ENCODE measurements at places on chromosomes 1 and 21.

GRCh38 chr1:111998332-111998731 is 8.9 kb upstream of the KCND3 start:
- no peak for DNase-seq

DNA sequence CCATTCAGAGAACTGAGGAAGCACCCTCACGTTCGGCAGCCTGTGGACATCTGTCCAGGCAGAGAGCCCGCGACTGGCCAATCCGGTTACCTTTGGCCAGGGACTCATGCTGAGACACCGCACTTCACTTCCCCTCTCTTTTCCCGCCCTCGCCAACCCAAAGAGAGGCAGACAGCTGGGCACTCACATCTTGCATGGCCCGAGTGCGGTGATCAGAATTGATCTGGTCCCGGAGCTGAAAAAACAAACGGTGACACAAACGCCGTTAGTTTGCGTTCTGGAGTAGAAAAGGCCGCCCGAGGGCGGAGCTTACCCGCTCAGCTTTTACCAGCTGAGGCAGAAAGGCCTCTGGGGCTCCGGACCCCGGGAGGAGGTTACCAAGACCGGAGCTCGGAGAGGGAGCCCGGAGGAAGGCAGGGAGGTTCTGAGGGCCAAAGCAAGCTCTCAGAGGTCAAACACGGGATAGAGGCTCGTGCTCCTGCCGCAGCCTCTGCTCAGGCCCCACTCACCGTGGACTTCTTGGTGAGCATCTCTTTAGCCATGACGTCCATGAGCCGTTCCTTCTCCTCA is 376 bp downstream of the SF3A3 start:
- DNase-seq: no peak

DNA sequence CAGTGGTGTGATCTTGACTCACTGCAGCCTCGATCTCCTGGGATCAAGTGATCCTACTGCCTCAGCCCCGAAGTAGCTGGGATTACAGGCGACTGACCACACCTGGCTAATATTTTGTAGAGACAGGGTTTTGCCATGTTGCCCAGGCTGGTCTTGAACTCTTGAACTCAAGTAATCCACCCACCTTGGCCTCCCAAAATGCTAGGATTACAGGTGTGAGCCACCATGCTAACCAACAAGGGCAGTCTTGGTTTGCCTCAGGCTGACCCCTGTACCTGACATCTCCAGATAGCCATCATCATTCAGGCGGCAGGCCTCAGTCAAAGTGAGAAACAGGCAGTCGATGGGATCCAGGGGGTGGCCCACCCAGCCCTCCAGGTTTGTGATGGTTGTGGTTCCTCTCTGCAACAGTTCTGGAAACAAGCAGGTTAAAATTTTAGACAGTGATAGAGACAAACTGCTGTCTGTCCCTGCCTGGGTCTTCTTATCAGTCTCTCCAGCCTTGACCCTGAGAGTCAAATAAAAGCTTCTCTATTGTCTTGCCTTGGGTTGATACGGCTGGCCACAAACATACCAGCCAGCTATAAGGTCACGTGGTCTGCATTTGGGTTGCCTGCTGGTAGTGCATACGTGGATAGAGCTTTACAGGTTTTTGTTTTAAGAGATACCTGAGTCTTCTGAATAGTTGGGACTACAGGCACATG is 26.8 kb downstream of the UROD start:
- DNase-seq: no peak

DNA sequence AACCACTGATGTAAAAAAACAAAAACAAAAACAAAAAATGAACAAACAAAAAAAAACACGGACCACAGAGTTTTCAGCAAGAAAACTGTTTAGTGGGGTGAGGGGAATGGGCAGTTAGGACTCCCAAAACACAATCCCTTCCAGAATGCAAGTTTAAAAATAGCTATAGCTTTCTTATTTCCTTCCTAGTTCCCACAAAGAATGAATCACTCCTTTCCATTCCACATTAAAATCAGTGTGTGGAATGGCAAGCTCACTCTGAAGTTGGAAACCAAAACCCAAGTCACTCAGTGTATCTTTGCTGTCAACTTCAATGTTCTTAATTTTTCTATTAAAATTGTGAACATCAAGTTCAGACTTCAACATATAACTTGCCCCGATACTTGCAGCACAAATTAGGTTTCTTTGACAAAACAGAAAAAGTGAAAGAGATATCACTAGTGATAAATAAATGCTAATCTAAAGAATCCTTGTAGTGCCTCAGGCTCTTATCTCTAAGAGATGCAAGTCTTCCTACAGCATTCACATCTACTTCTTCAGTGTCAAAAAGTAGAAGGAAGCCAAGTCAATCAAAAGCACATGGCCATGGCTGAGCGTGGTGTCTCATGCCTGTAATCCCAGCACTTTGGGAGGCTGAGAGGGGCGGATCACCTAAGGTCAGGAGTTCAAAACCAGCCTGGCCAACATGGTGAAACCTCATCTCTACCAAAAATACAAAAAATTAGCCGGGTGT is 45.5 kb downstream of the TOR3A start:
- no peak for DNase-seq

DNA sequence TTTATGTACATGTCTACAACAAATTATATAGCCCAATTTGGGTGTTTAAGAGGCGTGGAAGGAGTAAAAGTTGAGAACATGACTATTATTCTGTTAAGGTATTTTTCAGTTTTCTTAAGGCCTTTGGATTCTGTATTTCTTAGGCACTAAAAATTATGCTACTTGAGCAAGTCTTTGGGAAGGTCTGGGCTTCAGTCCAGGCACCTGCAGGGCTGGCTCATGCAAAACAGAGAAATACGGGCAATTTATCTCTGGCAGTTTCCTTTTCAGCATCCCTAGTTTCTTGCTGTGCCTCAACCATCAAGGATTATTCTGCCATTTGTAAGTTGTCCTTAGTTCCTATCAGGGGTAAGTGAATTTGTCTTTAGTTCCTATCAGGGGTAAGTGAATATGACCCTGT is 358.8 kb upstream of the B3GALT2 start:
- no peak for DNase-seq

GRCh38 chr1:175865041-175865766 is 121.8 kb upstream of the TNR start:
- DNase-seq: no peak

- no peak for DNase-seq
Observed at GRCh38 chr1:78790174-78790573, 140.5 kb downstream of the IFI44 start.

- no peak for DNase-seq
Observed at GRCh38 chr1:227042292-227042691, 102.2 kb downstream of the COQ8A start.

GRCh38 chr1:109762039-109762585 is 1.6 kb downstream of the EPS8L3 start:
- no peak for DNase-seq

GRCh38 chr21:14672466-14672865 is 126.4 kb upstream of the SAMSN1 start:
- no peak for DNase-seq

DNA sequence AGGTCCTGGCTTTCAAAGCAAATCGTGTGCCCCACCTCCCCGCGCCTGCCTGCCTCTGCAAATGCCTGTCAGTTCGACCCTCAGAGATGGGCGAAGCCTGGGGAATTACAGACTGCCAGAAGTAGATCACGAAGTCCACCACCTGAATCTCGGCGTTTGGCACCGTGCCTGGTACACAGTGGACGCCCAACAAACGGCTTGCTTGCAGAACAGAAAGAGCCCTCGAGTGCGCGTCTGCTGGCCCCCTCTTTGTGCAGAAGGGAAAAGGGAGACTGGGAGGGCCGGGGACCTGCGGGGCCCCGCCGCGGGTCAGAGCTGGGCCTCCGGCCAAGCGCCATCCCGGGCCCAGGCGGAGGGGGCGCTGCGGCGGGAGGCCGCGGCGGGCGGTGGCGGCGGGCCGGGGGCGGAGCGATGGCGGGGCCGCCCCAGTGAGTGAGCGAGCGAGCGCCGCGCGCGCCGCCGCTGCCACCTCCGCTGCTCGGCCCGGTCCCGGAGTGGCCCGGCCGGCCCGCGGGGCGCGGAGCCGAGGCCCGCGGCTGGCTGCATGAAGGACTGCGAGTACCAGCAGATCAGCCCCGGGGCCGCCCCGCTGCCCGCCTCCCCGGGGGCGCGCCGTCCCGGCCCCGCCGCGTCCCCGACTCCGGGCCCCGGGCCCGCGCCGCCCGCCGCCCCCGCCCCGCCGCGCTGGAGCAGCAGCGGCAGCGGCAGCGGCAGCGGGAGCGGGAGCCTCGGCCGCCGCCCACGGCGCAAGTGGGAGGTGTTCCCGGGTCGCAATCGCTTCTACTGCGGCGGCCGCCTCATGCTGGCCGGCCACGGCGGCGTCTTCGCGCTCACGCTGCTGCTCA is at the start of gene ZDHHC18:
ZDHHC18 (plus strand) TSS at position 428 of the 845 bp plus-strand sequence; CDS start at position 545, 117 bp downstream.
- peak; percentile 92 for DNase-seq
